DMS 273 treated with DMSO at 0.1 percent for 48 hours (cell line): ENCODE measurements at places on chromosomes 11 and 22.

- no peak for DNase-seq
Measured at GRCh38 chr11:133826866-133827265, 18.4 kb downstream of the SPATA19 start.

DNA sequence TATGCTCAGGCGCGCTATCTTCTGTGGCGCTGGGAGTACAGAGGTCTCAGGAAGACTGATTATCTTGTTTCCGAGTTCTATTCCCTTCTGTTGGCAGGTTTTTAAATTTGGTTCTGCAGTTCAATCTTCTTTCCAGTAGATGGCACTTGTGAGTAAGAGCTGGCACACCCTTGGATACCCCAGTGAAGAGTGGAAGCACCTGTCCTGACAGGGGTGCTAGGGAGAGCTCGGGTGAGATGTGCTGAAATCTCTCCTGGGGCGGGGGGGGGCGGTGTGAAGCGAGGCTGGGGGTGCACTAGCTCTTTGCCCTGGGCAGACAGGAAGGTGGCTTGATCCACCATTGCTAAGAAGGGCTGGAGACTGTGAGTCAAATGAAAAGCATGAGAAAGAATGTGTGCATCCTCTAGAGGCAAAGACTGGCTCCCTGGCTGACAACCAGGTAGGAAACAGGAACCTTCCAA, 679.9 kb upstream of the CCDC179 start:
- DNase-seq, result no peak

- DNase-seq, result no peak
Measured at GRCh38 chr11:84687433-84687832, 939.7 kb downstream of the DLG2 start.

DNA sequence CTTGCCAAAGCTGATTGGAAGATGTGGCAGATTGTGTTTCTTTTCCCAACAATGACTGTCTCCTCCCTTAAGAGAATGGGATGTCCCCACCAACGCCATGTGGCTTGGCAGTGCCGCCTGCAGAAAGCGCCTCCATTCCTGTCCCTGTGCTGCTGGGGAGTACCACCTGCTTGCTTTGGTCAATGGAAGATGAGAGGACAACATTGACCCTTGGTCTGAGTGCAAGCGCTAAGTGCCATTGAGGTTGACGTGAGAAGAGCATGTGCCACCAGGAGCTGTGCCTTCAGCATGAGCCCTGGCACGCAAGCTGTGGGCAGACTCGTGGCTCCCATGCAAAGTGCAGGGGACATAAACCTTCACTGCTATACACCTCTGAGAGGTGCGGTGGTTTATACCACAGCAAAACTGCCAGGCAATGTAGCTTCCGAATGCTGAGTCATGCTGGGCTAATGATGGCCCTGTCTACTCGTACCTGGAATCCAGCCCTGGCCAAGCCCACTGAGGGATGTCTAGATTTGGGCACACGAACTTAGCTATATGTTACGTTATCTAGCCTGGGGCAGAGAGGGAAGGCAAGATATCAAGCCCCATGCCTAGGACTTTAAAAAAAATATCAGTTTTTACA, 41.9 kb downstream of the MYEOV start:
- no peak for DNase-seq

DNA sequence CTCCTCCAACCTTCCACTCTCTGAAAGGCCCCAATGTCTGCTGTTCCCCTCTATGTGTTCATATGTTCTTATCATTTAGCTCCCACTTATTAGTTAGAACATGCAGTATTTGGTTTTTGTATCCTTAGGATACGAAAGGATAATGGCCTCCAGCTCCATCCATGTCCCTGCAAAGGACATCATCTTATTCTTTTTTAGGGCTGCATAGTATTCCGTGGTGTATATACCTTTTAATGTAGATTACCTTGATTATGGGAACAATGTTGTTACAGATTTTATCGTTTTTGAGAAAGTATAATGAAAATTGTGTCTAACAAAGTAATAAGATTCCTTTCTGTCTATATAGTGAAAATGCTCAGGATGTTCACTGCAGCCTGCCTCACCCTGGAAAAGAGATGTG, 16.0 kb upstream of the CAVIN3 start:
- DNase-seq, result no peak

DNA sequence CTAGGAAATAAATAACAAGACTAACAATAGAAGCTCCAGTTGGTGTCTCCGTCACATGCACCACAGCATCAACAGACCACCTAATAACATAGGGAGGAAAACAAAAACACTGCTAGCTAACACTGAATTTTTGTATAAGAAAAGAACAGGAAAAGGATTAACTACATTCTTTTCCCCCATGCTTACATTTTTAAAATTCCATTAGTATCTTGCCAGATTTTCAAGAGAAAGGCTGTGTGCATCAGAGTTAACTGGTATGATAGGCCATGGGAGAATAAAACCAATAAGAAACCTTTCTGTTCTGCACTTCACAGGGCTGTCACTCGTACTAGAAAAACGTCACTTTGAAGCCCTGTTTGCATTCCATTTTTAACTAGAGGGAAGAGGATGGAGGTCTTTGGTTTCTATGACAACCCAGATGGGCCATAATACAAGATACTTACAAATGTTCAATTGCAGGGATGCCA, 79.0 kb downstream of the LARGE2 start:
- DNase-seq, result no peak

- DNase-seq, result no peak
Measured at GRCh38 chr22:30193031-30193775, 53.4 kb downstream of the LIF start.

GRCh38 chr11:114192841-114193389, 103.3 kb upstream of the NNMT start:
- DNase-seq, result no peak

DNA sequence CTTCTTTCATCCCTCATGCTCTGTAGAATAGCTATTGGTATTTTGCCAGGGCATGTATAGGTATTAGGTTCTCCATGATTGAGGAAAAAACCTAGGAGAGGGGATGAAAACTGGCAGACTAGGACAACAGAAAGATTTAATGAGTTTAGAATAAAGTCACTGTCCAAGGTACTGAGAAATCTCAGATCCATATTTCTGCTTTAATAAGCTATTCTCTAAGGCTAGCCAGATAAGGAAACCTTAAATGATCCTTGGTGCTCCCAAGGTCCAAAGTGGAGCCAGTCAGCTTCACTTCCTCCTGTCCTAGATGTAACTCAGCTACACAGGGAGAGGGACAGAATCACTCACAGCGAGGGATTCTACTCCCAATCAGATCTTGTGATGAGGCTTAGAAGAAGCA, 13.7 kb upstream of the CSNK2A3 start:
- no peak for DNase-seq

GRCh38 chr22:25780673-25781072, 38.7 kb downstream of the MYO18B start:
- DNase-seq, result peak; percentile 38

DNA sequence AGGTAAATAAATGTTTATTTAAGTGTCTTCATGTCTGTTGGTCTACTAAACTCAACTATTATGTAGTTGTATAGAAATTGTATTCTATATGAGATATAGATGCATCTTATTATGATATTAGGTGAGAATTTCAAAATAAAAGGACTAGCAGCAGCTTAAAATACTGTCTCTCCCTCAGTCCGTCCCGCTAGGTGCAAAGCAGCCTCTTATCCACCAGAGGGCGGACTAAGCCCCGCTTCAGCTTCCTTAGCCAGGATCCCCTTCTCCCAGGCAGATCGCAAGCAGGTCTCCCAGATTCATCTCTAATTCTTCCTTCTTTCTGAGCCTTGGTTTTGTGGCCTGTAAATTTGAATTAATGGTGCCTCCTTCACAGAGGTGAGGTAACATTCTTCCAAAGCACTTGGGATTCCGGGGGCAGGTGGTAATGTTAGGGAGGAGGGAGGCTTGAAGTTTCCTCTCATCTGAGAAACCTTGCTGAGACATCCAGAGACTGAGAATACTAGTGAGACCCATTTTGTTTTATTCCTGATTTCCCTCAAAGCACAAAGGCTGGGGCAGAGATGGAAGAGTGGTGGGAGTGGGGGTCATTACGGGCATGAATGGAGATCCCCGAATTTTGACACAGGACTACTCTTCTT, 13.5 kb upstream of the INSC start:
- peak; percentile 0 for DNase-seq

DNA sequence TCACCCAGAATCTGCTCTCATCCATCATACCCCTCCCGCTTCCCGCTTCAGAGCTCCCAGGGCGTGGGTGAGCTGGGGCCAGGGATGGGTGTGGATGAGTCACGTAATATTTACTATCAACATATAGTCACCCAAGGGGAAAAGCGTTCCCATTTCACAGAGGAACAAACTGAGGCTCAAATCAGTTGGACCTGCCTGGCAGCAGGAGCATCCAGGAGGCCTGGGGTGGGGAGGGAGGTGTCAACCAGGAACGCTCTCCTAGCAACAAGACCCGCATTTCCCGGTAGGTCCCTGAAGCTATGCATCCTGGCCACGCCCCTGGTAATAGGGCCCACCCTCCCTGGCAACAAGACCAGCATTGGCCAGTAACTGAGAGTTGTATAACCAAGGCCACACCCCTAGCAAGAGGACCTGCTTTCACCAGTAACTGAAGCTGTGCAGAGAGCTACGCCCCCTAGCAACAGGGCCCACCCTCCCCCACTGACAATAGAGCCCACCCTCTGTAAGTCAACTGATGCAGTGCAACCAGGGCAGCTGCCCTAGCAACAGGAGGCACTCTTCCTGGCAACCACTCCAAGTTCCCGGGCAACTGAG, 32.7 kb upstream of the TXNRD2 start:
- DNase-seq, result peak; percentile 83

DNA sequence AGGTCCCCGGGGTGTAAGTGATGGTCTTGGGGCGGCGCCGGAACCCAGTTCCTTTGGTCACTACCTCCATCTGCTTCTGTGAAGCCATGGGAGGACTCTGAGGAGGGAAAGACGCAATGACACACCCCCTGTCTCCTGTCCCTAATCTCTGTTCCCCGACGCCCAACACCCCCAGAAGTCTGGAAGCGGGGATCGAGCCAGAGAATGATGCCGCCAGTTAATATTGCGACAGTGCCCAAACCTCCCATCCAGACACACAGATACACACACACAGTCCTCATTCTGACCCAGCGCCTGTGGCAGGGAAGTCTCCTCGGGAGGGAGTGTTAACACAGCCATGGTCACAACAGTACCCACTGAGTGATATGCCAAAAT, 352 bp downstream of the C22orf23 start:
- DNase-seq, result no peak

GRCh38 chr11:61666684-61667297, 13.4 kb upstream of the DAGLA start:
- no peak for DNase-seq

DNA sequence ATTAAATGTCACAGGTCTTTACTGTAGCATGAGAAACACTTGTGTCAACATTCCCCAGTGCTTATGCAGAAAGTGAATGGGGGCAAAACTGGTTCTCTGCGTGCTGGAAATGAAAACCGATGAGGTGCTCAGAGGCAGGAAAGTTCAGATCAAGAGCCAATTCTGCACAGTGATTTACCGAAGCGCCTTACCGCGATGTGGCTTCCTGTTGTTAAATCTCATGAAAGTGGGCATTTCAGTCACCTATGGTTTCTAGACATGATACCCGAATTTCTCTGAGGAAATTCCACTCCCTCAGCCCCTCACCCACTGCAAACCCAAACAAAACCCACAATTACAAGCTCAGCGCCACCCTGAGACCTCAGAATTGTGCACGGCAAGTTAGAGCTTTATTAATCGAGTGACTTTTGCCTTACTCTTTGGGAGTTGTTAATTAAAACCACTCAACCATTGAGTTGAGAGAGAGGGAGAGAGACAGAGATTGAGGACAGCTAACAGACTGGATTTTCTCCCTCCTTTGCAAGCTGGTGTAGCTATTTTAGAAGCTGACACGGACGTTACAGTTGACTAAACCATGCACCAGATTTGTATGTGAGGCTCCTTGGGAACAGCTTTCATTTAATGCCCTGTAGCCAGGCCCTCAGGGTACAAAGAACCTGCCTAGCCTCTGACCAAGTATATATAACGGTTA, 196.4 kb downstream of the DBX1 start:
- no peak for DNase-seq

DNA sequence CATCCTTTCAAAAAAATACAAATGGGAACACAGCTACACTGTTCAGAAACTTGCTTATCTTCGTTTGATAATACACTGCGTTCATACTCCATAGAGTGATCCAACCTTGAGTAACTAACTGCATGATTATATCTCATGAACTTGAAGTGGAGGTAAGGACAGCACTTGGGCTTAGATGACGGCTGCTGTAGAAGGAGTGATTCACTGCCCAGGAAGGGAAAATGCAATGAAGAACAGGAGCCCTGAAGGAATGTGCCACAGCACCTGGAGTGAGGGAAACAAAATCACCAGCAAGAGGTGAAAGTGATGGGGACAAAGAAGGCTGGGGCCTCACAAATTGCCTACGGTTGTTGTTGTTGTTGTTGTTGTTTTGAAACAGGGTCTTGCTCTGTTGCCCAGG, 44.1 kb upstream of the SC5D start:
- no peak for DNase-seq
